ENCODE measurements at places on chromosomes 11 and 22.

DNA sequence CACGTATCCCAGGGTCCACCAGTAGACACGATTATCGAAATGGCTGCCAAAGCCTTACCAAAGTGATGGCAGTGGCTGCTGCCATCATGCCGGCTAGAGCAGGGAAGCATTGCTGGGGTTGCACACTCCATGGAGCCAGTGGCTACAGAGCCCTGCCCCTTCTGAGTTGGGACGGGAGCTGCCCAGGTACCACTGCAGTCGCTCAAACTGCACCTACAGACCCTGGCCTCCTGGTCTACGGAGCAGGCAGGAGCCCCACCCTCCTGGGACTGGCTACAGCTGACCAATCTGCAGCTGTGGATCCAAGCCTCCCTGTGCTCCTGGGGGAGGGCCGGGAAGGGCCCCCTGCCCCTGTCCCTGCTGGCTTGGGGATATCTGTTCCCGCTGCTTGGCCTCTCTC lies 111.4 kb downstream of the ATG16L2 start:
- DNase-seq: no peak

DNA sequence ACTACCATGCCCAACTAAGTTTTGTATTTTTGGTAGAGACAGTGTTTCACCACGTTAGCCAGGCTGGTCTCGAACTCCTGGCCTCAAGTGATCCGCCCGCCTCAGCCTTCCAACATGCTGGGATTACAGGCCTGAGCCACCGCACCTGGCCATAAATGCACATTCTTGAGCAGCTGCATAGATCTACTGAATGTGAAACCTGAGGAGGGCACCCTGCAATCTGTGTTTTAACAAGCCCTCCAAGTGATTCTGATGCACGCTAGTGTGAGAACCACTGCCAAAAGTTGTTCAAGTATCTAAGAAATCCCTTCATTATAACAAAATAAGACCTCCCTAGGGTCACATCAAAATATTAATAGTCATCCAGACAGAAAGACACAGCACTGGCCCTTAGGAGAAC lies 89.3 kb downstream of the RDX start:
- no peak for DNase-seq

- no peak for DNase-seq
These were observed 166.9 kb downstream of the NAV2 start for GRCh38 chr11:19879307-19880087.

GRCh38 chr11:63445720-63446119 lies 45.2 kb downstream of the PLAAT5 start:
- DNase-seq: no peak

DNA sequence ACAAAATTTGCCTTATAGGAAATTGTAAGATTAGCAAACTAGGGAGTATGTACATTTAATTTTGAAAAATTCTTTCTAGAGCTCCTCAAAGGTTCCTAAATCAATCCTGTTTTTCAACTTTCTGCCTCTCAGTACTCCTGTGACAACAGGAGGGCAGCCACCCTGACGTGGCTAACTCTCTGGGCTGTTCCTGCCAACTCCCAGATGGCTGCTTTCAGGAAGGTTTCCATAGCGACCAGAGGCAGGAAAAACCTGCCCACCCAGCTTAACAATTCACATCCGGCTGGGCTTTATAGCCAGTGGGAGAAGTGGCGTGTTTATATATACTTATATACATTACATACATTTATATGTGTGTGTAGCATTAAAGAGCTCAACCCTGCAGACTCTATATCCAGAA lies 26.5 kb downstream of the SGSM3 start:
- DNase-seq: no peak

GRCh38 chr11:57155838-57156607 lies 25.7 kb upstream of the LRRC55 start:
- DNase-seq: no peak

GRCh38 chr22:38712486-38713207 lies 6.9 kb downstream of the GTPBP1 start:
- no peak for DNase-seq

DNA sequence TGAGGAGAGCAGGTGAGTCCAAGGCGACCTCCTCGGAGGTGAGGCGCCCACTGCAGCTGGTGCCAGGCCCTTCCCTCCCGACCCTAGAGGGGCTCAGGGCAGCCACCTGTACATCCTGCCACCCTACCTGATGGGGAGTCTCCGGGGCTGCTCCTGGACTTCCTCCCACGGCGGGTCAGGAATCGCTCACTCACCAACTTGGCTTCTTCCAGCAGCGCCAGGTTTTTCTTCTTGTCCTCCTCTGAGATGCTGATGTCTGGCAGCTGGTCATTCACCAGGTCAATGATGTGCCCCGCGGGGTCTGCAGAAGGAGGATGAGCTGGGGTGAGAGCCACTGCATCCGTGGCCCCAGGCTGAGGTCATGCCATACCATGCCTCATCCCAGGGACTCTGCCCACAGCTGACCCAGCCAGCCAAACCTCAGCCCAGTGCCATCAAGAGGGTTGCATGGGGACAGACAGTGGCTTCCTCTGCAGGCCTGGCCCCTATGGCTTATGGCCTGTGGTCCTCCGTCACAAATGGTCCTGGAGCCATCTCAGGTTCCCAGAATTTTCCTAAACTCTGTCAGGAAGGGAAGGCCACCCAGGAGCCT lies 61.0 kb upstream of the LYVE1 start:
- DNase-seq: no peak

GRCh38 chr22:36831206-36831605 lies 14.4 kb upstream of the PVALB start:
- no peak for DNase-seq

DNA sequence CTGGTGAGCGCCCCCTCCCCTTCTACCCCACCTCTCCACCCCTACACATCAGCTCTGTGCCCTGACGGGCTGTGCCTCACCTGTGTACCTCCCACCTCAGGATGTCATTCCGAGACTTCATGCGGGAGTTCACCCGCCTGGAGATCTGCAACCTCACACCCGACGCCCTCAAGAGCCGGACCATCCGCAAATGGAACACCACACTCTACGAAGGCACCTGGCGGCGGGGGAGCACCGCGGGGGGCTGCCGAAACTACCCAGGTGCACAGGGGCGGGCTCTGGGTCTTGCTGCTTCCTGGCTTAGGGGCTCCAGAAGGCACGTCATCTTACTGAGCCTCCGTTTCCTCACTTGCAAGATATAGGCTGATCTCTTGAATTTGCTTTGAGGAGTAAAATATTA lies 6.8 kb downstream of the CAPN1 start:
- no peak for DNase-seq

DNA sequence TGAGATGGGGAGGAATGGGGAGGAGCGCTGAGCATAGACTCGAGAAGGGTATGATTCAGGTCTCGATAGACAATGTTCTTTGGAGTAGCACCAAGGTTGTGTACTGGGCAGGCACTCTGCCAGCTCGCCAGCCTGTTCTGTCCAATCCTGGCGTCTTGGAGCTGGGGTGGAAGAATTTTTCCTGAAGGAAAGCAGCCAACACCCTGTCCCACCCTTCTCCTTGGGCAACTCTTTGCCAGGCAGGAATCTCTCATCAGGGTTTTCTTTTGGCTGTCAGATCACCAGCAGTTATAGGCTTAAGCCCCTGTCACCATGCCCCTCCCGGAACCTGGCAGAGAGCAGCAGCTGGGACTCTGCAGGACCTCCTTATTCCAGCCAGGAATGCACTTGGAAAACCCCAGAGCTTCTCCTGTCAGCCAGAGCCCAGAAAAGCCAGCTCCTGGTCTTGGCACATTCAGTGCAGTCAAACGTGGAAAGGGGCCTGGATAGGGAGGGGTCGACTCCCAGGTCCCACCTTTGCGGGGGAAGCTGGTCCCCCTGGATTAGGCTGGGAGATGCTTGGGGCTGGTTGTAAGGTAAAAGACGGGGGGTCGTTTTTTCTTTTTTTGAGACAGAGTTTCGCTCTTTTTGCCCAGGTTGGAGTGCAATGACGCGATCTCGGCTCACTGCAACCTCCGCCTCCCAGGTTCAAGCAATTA lies 14.4 kb upstream of the SPTBN2 start:
- DNase-seq: no peak

DNA sequence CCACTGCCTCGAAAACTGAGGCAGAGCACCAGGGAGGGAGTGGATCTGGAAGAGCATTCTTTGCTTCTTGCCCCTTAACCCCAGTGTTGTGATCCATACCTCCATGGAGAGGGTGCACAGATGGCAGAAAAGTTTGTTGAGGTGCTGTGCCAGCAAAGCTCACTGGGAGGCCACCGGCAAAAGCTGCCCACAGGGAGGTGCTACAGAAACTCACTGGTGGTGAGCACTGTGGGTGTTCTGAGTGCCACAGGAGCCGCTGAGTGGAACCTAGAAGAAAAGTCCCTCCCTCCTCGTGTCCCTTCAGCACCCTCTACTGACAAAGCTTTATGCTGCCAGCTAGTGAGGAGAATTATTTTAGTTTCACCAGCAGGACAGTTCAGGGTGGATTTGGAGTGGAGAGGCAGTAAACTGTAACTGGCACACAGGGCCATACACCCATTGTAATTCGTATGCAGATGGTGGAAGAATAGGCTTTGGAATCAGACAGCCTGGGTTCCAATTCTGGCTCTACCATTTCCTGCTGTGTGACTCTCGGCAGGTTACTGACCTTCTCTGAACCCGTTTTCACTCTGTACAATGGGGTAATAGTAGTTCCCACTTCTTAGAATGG lies 84.6 kb downstream of the SWAP70 start:
- peak; percentile 70 for DNase-seq

- DNase-seq: no peak
These were observed 161.5 kb downstream of the WNT11 start for GRCh38 chr11:76044750-76045320.

GRCh38 chr11:75147191-75147874 lies 3.6 kb upstream of the SLCO2B1 start:
- DNase-seq: no peak

DNA sequence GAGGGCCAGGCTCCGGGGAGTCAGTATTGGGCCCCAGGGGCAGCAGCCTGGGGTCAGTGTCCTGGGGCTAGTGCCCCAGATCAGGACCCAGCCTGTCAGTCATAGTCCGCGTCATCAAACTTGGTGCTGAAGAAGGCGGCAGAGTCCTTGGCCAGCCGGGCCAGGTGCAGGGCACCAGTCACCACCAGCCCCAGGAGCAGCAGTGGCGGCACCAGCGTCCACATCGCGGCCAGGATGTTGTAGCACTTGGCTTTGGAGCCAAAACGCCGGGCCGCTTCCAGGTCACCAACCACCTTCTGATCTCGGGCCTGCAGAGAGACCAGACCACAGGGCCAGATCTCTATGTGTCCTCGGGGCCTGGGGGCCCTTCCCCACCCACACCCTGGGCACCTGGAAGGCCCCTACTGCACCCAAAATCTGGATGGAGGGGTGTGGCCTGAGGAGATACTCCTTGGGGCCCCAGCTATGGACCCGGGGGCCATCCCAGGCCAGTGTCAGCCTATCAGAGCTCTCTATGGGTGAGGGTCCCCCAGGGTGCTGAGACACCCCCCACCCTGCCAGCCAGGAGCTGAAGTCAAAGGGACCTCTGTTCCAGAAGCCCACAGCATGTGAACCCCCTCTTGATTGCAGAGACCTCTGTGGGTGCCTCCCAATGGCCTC lies 790 bp downstream of the IFITM5 start:
- DNase-seq: no peak

DNA sequence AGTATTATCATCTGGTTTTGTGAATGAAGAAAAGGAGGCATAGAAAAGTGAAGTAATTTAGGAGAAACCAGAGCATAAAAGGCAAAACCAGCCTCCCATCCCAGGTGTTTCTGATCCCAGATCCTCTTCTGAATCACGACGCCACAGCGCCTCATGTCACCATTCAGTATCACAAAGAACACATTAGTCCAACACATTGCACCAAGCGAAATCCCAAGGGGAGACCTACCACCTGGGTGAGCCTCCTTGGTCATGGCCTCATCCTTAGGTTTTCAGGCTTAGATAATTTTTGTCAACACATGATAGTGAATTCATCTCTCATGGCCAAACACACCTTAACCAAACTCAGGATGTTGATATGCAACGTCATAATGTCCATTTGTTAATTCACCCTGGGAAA lies 181.5 kb upstream of the SORL1-AS1 start:
- DNase-seq: no peak

GRCh38 chr11:110148775-110149744 lies 55.9 kb downstream of the ZC3H12C start:
- DNase-seq: no peak

GRCh38 chr11:97756571-97757335 lies 1264.0 kb upstream of the CNTN5 start:
- DNase-seq: no peak

GRCh38 chr11:21614961-21615360 lies 577.9 kb upstream of the ANO5 start:
- no peak for DNase-seq

DNA sequence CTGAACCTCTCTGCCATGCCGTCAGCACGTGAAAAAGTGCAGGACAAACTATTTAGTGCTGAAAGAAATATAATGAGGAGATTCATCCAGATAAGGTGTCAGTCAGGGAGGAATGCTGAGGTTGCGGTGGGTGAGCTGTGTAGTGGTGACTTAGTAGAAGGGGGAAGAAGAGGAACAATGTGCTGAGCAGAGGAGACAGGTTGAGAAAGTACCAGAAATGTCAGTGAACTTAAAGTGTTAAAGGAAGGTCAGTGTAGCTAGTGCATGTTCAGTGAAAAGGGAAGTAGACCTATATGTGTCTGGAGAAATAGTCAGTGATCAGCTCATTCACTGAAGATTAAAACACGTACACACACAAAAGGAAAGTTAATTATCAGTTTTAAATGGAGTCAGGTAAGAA lies 237.6 kb upstream of the CCDC179 start:
- no peak for DNase-seq

DNA sequence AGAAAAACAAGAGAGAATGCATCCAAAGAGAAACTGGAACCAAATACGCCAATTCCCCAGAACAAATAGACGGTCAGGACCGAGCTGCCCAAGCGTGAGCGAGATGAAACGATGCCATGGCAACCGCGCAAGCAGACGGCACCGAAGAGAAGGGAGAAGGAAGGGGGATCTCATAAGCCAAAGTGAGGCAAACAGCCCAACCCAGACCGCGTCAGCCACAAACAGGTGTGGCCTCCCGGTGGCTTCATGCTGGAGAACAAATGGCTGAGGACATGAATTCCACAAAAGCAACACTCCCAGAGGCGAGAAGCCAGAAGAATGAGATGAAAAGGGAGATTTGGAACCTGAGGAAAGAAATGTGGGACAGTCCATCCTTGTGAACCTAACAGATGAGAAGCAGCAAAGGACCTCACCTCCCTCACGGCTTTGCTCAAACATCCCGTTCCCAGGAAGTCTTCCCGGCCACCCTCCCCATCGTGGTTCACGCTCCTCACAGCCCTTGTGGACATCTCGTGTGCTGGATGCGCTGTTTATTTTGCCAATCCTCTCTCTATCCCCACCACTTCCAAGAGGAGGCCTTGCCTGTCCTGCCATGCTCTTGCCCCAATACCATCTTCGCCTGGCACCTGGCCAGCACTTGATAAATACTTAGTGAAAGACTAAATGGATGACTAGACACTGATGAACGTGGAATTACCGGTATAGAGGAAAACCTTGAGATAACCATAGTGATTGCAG lies 89.1 kb upstream of the RTL6 start:
- DNase-seq: no peak

- DNase-seq: no peak
These were observed 182.0 kb downstream of the CHST1 start for GRCh38 chr11:45483416-45483815.

- DNase-seq: no peak
These were observed 48.2 kb upstream of the MYEOV start for GRCh38 chr11:69245491-69246345.
